H54 (cell line): ENCODE measurements at places on chromosomes 16 and 17.

GRCh38 chr17:77841742-77842527 lies 116.6 kb upstream of the TNRC6C start:
- no peak for DNase-seq

GRCh38 chr17:20074001-20074400 lies 64.8 kb downstream of the SPECC1 start:
- DNase-seq = no peak

DNA sequence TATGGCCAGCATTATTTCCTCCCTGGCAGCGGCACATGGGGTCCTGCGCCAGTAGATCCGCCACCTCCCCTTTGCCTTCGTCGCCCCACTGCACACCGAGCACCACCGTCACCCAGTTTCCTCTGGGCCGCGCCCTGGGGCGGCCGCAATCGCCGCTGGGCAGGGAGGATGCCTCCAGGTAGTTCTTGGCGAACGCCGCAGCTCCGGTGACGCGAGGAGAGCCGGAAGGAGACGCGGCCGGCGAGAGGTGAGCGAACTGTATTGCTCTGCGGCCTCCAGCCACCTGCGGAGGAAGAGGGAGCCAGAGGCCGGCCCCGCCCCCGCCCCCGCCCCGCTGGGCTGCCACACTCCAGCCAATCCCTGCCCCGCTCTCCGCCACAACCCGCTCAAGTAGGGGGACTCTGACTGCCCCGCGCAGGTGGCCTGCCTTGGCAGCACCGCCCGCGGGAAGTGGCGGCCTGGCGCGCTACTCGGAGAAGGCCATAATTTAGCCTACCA lies 11.8 kb upstream of the SLFN13 start:
- no peak for DNase-seq

DNA sequence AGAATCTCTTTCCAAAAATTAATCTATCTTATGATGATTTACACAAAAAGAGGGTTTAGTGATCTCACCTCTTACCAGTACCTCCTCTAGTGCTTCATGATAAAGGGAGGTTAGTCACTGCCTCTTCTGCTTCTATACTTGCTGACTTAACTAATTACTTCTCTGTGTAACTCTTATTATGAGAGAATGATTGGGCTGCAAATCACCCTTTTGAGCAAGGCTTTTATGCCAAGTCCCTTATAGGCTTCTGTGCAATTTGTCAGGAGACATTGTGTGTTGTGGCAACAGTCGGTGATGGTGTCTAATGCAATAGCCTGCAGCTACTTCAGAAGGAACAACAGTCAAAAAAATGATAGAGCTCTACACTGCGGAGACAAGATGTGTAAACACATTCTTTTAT lies 1568.1 kb upstream of the GOT2 start:
- DNase-seq = no peak

- no peak for DNase-seq
These were observed 92.5 kb upstream of the RBL2 start for GRCh38 chr16:53341792-53342191.

DNA sequence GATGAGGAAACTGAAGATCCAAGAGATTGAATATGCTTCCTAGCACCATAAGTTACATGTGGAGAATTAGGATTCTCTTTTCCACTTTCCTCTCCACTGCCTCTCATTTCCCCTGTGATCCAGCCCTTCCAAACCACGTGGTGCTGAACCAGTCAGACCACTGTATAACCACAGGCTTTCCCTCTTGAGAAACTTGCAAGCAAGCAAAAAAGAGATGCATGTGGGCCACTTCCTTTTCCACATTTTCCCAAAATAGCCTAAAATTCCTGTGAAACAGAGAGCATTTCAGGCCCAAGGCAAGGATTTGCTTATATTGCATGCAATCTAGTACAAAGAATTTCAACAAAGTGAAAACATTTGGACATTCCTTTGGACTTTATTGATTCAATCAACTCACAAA lies 59.3 kb upstream of the KSR1 start:
- DNase-seq = no peak

DNA sequence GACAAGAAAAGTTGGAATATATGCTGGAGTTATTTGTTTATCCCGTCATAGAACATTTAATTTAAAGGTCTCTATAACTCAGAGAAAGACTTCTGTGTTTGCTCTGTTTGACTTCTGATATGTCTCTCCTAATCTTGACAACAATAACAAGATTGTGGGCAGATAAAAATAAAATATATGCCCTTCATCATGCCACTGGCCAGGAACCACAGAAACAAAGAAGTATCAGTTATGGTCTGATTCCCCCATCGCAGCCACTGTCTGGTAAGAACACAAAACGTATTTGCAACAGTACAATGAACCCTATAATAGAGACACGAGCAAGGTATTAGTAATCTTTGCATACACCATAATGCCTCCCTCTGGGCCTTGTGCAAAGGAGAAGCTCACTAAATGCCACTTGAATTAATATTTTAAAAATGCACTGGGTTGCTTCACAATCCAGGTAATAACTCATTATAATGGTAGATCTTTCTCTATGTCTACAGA lies 1498.3 kb downstream of the CDH11 start:
- no peak for DNase-seq

GRCh38 chr16:2468233-2468724 lies 2.8 kb upstream of the NTN3 start:
- peak; percentile 72 for DNase-seq

DNA sequence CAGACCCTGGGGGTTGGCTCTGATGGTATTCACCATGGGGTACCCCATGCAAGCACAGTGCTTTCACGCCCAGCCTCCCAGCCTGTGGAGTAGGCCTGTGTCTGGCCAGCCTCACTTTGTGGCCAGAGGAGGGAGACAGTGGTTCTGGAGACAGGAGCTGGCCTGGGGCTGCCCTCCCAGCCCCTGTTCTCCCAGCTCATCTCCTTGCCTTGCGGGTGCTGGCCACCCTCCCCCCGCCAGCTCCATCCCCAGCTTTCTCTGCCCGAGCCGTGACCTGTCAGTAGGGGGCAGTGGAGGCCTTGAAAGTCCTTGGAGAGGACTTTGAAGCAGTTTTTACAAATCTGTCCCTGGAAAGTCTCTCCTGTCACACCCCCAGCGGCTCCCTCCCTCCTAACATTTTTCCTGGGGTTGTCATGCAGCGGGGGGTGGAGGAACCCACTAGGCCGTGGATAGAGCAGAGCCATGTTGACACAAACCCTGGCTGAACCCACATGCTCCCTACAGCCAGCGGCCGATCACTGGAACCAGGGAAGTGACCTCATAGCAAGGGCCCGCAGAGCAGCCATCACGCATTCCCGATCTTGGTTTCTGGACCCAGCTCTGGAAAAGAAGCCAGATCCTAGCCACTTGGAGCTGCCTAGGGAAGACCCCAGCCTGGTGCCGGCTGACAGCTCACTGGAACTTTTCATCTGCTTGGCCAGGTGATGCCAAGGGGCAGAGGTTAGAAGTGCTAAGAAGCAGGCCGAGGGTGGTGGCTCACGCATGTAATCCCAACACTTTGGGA lies 289.4 kb downstream of the SEC14L1 start:
- DNase-seq = peak; percentile 87

DNA sequence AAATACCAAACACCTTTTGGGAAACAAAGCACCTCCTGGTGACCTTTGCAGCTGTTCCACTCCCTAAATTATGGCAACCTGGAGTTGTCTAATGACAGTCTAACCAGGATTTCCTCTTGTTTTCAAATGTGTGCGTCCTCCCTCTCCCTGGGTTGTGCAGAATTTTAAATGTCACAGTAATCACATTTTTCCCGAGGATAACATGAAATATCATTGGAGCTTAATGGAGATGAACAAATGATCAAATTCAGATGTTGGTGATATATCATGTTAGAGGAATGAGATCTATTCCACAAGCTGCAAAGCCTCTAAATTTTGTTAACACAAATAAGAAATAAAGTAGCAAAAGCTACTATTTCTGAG lies 86.9 kb upstream of the HLF start:
- DNase-seq = no peak

GRCh38 chr17:80918731-80919130 lies 72.9 kb upstream of the CHMP6 start:
- no peak for DNase-seq

GRCh38 chr17:81460856-81461460 lies 51.6 kb downstream of the ACTG1 start:
- no peak for DNase-seq

GRCh38 chr17:44842748-44843147 lies 4.9 kb upstream of the HIGD1B start:
- no peak for DNase-seq

- peak; percentile 32 for DNase-seq
These were observed 2.3 kb downstream of the SLFN5 start for GRCh38 chr17:35245196-35245486.

DNA sequence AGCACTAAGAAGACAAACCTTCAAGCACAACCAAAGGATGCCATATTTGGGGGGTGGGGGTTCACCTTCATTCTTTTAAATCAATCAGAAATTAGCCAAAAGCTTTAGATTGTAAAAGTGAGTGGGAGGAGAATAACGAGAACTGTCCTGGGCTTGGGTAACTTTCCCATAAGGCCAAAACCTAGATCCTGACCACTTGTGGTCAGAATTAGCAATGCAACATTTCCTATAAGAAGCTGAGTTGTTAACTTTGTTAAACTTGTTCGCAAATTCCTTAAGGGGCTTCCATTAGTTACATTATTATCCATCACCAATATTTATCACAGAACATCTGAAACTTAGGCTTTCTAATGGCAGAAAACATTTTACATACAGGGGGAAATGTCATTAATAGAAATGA lies 25.1 kb downstream of the STAT5B start:
- no peak for DNase-seq

DNA sequence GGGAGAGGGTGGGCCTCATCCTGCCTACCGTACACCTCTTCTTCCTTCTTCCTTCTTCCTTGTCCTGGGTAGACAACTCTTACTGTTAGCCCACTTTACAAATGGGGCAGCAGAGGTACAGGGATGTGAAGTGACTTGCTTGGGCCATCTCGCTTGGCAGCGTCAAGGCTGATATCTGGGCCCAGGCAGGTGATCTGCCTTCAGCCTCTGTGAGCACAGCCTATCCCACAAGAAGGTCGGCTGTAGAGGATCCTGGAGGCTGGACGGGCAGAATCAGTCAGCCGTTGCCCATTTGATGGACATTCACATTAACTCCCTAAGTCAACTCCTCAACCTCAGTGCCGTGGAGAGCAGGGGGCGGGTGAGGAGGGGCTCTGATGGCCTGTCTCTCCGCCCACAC lies 317.3 kb downstream of the CPPED1 start:
- DNase-seq = no peak

GRCh38 chr17:50647187-50647586 lies 12.5 kb downstream of the ABCC3 start:
- no peak for DNase-seq

DNA sequence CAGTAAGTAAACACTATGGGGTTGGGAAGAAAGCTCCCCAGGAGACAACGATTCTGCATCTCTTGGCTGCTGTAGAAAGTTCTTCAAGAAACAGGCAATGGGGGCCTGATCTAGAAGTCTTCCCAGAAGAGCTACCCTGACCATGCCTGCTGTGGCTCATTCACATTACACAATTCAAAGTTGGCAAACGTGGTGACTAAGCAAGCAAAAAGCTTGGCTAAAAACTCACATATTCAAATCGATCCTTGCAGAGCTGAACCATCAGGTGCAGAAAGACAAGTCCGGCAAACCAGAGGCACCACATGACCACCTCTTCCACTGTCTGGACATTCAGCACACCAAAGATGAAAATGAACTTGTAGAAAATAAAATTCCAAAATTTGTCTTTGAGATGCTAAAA lies 16.1 kb downstream of the AMFR start:
- no peak for DNase-seq
